ENCODE measurements at places on chromosomes 12 and 14. TPM values are rescaled to one million over a fixed set of nuclear protein-coding genes. Genes with fewer than 3 reads are reported as not detected.

DIP2B gene
- 41.9 TPM for total RNA-seq

EXD2 gene
- total RNA-seq = 15.7 TPM

MYO1H gene
- total RNA-seq = 2.4 TPM

DNA sequence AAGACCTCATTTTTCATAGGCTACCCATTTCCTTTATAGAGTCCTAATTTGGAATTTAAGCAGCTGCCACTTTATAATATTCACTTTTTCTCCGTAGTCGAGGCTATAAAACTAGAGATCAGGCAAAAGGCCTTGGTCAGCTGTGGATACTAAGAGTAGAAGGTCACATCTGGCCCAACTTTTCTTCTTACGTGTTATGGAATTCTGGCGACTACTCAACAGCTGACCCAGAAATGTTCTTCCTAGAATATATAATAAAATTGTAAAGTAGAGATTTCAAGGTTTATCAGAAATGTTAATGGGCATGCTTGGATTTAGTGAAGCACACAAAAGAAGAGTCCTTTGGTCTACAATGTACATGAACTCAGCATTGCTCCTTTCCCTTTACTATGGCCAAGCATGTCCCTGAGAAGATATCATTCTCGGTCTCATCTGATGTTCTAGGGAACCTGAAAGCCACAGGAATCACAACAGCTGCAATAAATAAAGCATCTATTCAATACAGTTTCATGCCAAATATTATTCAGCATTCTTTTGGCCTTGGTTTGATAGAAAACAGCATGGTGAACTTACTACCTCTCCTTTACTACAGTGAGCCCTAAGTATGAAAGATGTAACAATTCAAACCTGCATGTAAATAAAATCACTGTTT, 261.4 kb upstream of the NPAS3 start:
- DNase-seq = no peak

- no peak for DNase-seq
Observed at GRCh38 chr14:45261209-45261608, 8.2 kb upstream of the MIS18BP1 start.

- DNase-seq = peak; percentile 43
Observed at GRCh38 chr14:46230540-46230939, 421.0 kb downstream of the RPL10L start.

DNA sequence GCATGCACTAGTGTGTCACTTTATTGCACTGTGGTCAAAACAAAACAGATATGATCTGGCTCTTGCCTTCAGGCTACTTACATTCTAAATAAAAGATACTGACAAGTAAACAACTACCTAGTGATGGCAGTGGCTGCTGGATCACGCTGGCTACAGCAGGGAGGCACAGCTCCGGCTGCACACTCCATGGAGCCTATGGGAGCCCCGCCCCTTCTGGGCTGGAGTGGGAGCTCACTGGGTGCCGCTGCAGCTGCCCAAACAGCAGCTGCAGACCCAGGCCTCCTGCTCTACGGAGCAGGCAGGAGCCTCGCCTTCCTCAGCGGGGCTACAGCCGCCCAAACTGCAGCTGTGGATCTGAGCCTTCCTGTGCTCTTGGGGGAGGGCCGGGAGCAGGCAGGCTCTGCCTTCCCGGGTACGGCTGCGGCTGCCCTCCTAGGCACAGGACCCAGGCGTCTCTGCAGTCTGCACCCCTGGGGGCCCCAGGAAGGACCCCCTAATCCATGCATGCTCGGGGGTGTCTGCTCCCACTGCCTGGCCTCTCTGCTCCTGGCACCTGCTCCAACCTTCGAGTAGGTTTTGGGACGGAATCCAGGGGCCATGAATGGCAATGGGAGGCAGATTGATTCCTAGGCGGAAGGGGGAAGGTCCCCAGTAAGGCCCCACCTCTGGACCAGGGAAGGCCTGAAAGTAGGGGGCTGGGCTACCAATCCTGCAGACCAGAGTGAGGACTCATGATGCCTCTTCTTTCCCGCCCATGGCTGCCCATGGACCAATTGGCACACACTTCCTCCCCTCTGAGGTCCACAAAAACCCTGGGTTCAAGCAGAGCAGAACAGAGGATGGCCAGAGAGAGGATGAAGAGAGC, 253.1 kb downstream of the ANO6 start:
- DNase-seq = no peak

DNA sequence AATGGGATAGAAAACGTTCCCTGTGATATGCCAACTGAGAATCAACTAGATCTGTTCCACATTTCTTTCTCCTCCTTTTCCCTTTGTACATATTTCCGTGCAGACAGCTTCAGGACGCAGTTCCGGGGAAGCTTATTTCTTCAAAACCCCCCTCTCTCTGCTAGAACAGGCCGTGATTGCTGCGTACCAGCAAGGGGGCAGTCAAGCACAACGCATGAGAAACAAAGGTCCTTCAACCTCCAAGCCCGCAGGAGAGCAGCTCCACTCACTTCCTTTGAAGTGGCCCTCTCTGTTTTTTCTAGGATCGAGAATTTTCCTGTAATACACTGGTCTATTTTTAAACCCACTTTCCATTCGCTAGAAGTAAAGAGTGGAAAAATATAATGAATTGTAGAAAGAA, 80.8 kb downstream of the ZNF664 start:
- DNase-seq = peak; percentile 71

- DNase-seq = peak; percentile 68
Observed at GRCh38 chr14:23009939-23010726, at the start of gene C14orf93. C14orf93 (minus strand) TSS chr14:23010143; CDS start chr14:22999023, 11,120 bp downstream.

GRCh38 chr12:124874188-124874587, 10.5 kb upstream of the SCARB1 start:
- DNase-seq = no peak

DNA sequence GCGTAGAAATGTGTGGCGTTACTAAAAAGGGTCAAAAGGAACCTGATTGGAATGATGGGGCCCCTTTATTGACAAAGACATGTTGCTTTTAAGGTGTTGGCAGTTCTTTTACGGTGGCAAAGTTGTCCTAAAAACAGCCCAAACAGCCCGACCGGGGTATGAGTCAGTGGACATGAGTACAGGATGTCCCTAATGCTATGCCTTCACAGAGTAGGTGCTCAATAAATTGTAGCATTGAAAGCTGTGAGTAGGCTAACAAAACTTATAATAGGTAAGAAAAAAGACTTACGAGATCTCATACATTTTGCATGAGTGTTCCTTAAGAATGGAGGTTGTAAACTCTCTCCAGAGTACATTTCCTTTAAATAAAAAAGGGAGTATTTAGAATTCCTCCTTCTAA, 2.6 kb downstream of the ELK3 start:
- no peak for DNase-seq

DNA sequence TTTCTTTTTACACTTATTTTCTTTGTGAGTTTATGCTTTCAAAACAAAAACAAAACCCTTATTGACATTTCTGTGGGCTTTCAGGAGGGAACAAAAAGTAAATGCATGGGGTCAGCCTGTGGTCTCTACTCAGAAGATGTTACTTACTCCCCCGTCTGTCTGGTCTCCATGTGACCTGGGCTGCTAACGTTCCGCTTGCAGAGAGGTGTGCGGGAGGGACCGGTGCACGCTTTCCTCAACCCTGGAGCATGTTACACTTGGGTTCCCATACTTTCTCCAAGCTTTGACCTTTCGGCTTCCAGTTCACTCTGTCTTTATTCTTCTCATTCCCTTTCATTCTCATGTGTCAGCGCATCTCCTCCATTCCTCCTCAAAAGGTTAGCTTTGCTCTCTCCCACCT, 36.5 kb downstream of the ZC3H14 start:
- DNase-seq = no peak

- DNase-seq = no peak
Observed at GRCh38 chr14:59564366-59564765, 12.2 kb downstream of the CCDC175 start.

Data from skin of body (tissue), 3 donors.